A673 (cell line): ENCODE measurements at places on chromosomes 1 and 21. TPM values are rescaled to one million over a fixed set of nuclear protein-coding genes. Genes with fewer than 3 reads are reported as not detected.

LINGO4 gene
- total RNA-seq: not detected in 2 replicates

SH3BGR gene
- 2.9 and 4.9 TPM in 2 replicates for total RNA-seq

MFAP2 gene
- total RNA-seq: 27.2 and 44.7 TPM in 2 replicates

SMPDL3B gene
- 0.61 and 0.62 TPM in 2 replicates for total RNA-seq

LIPI gene
- total RNA-seq: 123 and 138 TPM in 2 replicates

DNA sequence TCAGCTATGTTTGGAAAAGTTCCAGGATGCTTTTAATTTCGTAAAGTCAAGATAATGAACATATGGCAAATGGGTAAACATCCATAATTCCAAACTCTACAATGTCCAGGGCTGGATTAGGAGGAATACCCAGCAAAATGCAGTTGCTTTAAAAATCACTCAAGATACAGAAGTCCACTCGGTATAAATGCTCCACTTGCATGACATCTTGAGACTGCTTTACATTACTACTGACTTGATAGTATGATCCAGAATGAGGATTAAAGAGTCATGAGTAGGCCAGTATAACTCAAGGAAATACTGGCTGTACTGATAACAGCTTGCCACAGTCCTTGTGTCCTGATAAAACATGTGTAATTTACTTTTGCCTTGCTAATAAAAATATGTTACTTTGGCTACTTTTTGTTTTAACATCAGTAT, 58.3 kb upstream of the ANGPTL3 start:
- DNase-seq: no peak

MYOG gene
- not detected in 2 replicates for total RNA-seq

GRCh38 chr1:165168467-165168866, 188.0 kb downstream of the LMX1A start:
- DNase-seq: no peak

TNFRSF9 gene
- 1.4 and 1.8 TPM in 2 replicates for total RNA-seq

DNA sequence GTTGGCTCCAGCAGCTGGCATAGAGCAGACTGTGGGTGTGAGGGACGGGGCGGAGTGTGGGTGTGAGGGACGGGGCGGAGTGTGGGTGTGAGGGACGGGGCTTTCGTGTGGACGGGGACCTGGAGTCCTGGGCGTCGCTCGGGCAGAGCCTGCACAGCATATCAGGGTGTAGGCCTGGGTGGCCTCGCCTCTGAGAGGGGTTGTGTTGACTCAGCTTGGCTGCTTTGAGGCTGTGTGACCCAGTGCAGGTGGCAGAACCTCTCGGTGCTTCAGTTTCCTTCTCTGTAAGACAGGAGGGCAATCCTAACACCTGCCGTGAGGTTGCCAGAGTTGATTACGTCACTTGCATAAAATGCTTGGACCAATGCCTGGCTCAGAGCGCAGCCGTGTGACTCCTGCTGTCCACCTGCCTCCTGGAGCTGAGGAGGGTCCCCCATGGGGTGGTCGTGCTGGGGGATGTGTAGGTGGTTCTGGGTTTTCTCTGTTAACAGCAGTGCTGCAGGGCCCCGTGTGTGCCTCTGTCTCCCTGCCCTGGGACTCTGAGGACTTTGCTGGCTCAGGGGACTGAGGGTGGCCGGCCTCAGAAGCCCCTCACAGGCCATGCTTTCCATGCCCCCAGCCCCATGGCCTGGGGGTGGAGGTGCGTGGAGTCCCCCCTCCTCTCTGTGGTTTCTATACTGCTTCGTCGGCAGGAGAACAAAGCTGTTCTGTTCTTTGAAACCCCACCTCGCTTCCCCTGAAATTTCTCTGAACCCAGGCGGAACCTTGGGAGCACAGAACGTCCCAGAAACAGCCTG, 15.4 kb downstream of the PDXK start:
- DNase-seq: no peak

GRCh38 chr1:85471558-85471957, 6.6 kb upstream of the DDAH1 start:
- no peak for DNase-seq

GJC2 gene
- 0.97 and 1.3 TPM in 2 replicates for total RNA-seq

KIRREL1 gene
- 187 and 211 TPM in 2 replicates for total RNA-seq

DNA sequence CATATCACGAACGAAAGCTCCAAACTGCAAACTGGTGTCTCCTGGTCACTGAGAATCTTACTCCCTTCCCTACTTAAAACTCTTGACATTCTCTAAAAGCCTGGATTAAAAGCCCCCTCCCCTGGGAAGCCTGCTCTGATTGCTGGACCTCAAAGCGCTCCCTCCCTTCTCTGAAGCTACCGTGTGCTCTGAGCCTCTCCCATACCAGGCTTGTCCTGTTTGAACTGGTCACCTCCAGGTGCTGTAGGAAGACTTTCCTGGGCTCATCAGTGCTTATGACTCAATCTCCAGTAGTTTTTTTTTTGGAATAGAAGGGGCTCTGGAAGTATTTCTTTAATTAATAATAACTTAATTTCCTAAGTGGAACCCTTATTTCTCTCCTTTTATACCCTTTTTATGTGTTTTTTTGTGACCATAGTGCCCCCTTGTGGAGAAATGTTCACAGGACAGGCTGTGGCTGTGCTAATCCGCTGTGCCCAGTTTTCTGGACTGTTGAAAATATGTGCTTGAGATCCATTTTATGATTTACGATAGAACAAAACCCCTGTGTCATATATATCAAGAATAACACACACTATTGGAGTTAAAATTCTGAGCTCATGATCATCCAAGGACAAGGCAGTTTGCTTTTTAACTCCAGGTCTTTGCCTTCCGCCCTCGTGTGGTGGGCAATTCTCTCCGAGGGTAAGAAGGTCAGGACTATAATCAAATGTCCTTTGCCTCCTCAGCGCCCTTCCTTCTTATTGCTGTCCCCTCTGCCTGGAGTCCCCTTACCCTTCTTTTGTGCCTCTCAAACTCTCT, 16.9 kb downstream of the MTARC1 start:
- peak; percentile 40 for DNase-seq

DNA sequence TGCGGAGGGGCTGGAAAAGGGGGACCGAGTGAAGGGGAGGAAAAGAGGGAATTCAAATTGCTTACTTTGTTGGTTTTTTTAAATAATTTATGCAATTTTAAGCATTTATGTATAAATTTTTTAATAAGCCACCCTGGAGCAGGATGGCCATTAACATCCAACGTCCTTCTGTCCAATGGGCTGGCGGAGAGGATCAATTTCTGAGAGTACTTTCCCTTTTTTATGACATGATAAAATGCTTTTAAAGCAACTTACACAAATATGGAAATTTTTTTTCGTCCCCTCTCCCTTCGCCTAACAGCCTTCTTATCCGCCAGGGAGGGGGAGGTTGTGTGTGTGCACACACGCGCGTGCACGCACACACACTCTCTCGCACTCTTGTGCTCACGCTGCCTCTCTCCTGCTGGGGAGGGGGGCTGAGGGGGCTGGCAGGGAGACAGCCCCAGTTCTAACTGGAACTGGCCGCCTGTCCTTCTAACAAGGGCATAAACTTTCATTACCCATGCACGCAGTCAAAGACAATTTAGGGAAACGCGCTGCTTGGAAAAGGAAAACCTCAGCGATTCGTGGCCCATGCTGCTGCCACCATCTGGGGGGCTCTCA, 123.2 kb downstream of the CASZ1 start:
- DNase-seq: no peak

DNA sequence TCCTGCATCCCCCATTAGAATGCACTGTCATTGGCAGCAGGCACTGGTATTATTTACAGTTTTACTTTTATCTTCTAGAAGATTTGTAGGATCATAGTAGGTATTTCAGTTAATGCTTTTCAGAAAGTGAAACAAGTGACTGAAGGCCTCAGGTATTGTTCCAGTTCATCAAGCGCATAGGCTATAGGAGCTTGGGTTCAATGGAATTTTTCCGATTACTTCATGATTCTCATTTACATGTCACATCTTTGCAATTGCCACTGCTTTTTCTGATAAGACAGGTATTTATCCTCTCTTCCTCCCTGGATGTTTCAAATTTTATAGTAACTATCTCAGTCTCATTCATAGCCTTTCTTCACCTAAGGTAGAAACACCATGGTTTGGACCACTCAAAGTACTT, 161.3 kb downstream of the NTPCR start:
- DNase-seq: no peak

FAM3B gene
- total RNA-seq: not detected in 2 replicates

TFF3 gene
- not detected in 2 replicates for total RNA-seq

DNA sequence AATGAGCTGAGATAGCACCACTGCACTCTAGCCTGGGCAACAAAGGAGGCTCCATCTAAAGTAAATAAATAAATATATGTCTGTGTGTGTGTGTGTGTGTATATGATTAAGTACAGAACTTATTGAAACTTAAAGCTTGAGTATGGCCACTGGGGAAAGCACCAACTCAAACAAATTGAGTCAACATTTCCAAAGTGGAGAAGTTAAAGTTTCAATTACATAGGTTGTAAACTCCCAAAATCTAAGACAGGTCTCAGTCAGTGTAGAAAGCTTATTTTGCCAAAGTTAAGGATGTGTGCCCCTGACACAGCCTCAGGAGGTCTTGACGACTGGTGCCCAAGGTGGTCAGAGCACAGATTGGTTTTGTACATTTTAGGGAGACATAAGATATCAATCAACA, 458.9 kb upstream of the RGS18 start:
- no peak for DNase-seq
